Suppressor macrophage treated with lipopolysaccharide for 1 hour (primary cell): ENCODE measurements at places on chromosomes 3 and 15.

GRCh38 chr15:76330080-76330680, 6.4 kb upstream of the ISL2 start:
- DNase-seq, result peak; percentile 74

- DNase-seq, result peak; percentile 65
Measured at GRCh38 chr3:49133226-49133951, 539 bp upstream of the LAMB2 start.

GRCh38 chr3:161081633-161082032, 23.5 kb downstream of the B3GALNT1 start:
- peak; percentile 48 for DNase-seq

- peak; percentile 78 for DNase-seq
Measured at GRCh38 chr3:122952520-122952919, 75.0 kb downstream of the SEMA5B start.

GRCh38 chr3:179410331-179410730, 40.9 kb downstream of the GNB4 start:
- DNase-seq, result no peak

DNA sequence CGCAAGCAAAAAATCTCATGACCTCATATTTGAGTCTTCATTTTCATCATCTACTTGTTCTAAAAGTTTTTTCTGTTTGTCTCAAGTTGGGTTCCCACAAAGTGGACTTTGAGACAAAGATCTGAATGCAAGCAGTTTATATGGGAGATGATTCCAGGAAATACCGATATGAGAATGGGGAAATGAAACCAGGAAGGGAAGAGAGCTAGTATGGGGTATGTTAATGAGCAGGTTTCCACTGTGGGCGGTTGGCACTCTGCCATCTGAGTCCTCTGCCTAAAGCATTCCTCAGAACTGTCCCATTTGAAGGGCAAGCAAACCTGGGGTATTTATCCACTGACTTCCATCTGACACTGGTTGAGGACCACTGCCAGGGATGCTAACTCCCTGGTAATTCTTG, 8.8 kb downstream of the ADPRH start:
- DNase-seq, result peak; percentile 96

DNA sequence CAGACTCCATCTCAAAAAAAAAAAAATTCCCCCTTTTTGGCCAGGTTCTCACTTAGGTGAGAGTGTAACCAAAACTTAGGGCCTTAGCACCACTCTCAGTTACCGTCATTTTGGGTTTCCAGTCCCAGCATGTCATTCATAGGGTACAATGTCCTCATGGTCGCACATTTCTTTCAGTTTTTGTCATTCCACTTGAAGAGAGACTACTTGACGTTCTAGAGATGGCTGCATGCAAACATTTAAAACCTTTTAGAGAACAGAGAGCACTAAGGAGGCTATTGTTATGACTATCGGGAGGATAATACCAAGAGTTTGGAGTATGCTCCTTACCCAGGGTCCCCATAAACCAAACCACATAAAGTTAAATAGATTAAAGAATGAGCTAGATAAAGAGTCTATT, 37.9 kb upstream of the THUMPD3 start:
- no peak for DNase-seq

DNA sequence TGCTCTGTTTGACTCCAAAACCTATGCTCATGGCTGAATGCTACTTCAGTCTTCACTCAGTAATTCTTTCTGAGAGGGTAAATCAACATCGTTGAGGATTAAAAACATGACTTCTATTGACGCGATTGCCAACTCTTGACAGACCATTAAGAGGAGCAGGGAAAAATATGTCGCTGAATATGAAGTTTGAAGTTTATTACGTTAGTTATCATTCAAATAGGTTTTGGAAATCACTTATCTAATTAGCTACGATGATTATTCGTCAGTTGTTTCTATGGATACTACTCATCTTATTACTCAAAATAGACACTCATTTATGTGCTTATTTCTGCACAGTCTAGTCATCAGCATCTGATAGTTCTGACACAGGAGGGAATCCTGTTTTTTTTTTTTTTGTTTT, 279.2 kb upstream of the TBL1XR1 start:
- DNase-seq, result no peak

GRCh38 chr3:151248772-151249337, 29.5 kb downstream of the P2RY14 start:
- DNase-seq, result no peak

GRCh38 chr15:72369964-72370363, 5.8 kb downstream of the HEXA start:
- peak; percentile 63 for DNase-seq

DNA sequence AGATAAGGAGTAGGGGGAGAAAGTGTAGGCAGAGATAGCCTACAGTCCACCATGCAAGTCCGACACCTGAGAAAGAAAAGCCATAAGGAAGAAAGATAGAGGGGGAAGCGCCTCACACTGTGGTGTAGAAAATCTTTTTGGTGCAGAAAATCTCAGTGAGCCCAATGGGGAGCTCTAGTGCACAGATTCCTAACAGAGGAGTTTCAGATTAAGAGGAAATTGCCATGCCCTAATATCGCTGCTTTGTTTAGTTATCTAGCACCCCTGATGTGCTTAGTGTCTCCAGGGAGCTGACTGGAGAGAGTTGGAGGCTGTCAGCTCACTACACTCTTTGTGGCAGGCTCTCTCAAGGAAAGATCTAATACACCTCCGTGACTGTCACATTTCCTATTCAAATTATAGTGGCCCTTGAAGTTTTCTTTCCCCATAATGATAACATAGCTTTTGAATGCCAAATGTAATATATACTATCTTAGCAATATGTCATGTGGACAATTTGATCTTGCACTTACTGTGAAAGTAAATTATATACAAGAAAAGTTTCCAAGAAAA, 33.7 kb downstream of the CGGBP1 start:
- DNase-seq, result no peak

DNA sequence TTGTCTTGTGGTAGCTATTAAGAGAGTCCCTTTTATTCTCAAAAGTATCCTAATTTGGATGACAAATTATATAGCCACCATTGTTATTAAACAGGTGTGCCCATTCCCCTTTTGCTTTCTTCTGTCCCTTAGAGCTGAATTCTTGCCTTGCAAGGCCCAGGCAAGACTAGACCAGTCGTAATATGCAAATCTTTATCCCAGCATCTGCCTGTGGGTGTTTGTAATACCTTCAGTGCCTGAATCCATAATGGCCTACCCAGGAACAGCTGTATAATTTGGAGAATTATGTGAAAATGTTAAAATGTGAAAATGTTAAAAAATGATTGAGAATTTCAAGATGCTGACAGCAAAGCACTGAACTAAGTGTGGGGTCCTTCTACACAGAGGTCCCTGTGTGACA, 403.0 kb upstream of the RBMS3 start:
- DNase-seq, result no peak

DNA sequence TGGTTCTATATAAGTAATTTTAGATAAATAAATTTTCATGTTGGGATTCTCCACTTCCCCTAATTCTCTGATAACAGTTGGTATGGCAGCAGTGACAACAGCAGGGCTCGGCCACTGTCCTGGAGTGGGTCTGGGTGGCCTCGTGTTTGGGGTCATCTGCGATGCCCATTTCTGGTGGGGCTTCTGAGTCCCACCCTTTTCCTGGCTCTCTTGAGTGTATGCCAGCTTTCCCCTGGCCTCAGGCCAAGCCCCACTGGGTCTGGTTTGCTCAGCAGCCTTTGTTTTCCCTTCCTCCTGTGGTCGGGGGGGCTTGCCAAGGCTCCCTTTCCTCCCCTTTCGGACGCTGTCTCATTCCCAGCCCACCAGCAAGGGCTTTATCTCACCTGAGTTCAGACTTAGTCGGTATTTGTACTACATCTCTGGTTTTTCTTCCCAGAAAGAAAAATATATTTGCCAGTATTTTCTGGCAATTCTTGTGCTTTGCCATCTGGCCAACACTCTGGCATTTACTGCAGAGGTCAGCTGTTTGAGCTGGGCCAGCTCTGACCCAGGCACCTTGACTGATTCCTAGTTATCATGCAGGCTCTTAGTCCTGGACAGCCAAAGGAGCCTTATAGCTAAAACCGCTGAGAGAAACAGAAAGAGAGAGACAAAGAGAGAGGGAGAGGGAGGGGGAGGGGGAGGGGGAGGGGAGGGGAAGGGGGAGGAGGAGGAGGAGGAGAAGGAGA, 35.2 kb downstream of the MYZAP start:
- no peak for DNase-seq

DNA sequence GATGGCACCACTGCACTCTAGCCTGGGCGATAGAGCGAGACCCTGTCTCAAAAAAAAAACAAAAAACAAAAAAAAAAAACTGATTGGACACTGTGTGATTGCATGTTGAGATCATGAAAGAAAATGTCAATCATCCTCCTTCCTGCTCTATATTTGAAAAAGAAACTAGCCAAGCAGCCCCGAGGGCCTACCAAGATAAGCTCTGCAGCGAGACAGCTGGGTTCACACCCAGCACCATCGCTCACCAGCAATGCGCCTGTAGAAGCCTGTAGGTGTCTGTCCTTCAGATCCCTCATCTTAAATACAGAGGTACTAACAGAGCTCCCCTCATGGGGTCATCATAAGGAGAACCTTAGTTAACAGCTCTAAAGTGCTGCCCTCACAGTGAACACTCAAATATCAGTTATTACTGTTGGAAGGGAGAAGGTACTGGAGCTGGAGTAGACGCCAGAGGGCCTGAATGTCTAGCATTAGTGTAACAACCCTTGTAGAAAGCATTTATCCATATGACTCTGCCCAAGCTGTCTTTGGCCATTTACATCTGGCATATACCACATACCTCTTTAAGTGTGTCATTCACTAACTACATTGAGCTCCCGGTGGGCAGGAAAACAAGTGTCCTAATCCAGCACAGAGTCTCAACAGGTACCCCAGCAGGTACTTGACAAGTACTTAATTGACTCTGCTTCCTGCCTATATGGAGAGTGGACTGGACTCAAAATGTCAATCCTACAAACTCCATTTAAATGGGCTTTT, 22.9 kb downstream of the MYLK start:
- no peak for DNase-seq
